ENCODE measurements at places on chromosomes 11 and 22.

GRCh38 chr11:122046846-122047245, 69.2 kb downstream of the BLID start:
- DNase-seq, result no peak

DNA sequence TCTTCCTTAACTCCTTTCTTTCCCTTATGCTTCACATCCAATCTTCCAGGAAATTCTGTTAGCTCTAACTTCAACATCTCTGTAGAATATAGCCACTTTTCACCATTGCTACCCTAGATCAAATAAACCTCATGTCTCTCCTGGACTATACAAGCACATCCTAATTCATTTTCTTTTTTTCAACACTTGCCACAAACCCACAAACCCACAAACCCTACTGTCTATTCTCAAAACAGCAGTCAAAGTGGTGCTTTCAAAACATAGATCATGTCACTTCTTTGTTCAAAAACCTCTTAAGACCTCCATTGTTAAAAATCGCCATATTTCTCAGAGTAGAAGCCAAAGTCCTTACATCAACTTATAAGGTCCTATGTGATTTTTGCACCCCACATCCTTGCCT, 94.3 kb downstream of the PIWIL4 start:
- no peak for DNase-seq

DNA sequence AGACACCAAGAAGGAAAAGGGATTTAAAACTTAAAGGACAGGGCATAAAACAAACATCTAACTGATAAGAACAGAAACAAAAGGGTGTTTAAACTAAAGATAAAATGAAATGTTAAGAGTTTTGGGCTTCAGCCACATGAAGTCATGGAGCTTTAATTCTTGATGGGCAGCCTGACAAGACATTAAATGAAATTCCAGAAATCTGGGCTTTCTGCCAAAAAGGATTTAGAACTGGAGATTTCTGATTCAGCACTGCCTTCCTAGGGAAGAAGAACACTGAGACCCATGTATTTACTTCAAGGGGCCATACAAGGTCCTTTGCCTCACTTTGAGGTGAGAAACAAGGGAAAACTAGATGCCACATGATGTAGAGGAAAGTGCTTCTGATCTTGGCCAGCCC, 355.9 kb upstream of the RAG2 start:
- no peak for DNase-seq

- DNase-seq, result no peak
Measured at GRCh38 chr11:35676611-35676965, 14.0 kb downstream of the TRIM44 start.

DNA sequence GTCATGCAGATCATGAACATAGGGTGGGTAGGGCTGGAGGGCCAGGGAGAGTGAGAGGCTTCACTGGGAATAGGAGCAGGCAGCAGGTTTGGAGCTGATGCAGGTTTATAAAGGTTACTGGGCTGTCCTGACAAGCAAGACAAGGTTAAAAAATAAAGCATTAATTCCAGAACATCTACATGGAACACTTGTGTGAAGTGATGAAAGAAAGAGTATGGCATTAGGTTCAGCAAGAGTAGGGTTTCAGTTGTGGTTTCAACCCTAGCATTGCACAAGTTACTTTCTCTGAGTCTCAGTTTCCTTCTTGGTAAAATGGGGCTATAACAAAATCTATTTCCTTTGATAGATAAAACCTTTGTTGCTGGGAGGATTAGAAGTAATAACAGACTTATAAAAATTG, 114.6 kb upstream of the SESN3 start:
- no peak for DNase-seq
